ENCODE measurements at places on chromosomes 11 and 22.

- DNase-seq, result no peak
Measured at GRCh38 chr22:37219533-37219932, 7.3 kb upstream of the SSTR3 start.

DNA sequence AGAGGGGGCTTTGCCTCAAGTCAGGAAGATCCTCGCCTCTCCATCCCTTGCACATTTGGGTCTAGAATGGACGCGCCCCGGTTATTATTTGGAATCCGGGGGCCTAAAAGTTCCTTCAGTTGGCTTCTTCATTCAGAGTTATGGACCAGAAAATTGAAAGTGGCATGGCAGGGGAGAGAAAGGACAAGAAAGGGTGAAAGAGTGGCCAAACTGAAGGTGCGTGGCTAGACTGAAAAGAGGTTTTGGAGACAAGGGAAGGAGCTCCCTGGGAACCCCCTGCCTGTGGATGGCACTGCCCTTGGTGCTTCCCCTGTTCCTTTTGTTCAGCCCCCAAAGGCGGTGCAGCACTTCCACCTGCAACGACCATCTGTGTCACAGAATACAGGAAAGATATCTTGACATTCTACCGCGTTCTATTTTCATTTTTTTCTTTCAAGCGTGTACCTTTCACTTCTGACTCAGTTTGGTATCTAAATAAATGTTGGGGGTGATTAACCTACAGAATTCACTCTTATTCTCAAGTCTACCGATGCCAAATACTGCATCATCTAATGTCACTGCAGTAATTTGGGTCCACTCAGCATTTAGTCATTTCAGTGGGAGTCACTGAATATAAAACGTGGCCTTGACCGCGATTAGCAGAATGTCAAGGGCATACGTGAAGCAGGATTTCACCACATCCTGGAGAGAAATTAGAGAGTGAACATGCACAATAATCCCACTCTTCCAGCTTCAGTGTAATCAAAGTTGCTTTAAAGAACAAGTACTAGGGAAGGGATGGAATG, 88.1 kb upstream of the ARHGAP32 start:
- DNase-seq, result no peak

DNA sequence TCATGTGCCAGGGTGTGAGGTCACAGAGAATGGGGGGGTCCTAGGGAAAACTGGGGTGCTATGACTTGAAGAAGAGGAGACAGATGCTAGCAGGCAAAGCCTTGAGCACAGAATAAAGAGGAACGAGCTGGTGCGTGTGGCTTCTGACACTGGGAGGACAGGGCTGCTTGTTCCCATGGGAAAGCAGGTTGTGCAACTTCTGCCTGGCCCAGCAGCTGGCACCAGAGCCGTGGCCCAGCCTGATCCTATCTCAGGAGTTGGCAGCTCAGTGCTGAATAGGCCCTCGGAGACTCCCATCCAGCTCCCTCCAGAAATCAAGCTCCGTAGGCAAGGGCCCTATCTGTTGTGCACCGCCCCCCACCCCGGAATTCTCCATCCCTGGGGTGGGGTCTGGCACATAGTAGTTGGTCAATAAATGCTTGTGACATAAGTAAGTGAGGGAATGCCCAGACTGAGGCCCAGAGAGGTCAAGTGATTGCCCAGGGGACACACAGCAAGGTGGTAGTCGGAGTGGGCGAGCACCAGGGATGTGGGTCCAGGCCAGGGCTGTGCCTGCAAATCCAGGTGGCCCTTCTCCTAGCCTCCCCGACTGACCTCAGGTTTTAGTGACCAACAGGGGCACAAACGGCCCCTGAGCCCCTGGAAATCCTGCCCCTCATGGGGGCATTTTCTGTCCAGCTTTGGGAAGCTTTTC, 19.5 kb upstream of the FADD start:
- no peak for DNase-seq

- DNase-seq, result no peak
Measured at GRCh38 chr11:75004215-75004614, 15.5 kb downstream of the NEU3 start.

- DNase-seq, result no peak
Measured at GRCh38 chr11:101741479-101742175, 157.8 kb upstream of the TRPC6 start.

DNA sequence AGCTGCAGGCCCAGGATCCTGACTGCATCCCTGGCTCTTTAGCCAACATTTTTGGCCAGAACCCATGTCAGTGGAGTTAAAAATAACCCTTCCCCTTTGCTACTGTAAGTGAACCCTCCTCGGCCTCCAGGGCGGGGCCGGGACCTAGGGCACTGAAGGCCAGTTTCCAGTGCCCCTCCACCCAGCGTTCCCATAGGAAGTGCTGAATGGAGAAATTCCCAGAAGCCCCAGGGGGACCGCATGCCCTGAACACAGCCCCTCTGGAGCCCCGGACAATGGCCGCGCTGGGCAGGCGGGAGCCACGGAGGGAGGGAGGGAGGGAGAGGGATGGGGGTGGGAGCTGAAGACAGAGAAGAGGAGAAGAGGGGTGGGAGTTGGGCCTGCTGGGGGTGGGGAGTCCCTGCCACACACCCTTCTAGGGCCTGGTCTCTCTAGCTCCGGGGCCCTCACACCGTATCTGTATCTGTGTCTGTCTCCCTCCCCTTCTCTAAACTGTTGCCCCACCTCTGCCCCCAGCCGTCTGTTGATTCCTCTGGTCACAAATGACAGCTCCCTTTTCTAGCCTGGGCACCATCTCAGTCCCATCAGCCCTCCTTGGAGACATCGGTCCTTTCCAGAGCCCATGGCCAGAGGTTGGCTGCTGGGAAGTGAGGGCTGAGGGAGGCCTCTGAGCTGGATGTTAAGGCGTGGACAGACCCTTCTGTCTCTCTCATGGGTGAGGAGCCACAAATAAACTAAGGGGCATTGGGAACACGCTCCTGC, 10.9 kb downstream of the PDGFB start:
- DNase-seq, result no peak
